Activated naive CD4-positive, alpha-beta T cell treated with anti-CD3 and anti-CD28 coated beads for 36 hours (primary cell): ENCODE measurements at places on chromosomes 3 and 15. TPM values are rescaled to one million over a fixed set of nuclear protein-coding genes. Genes with fewer than 3 reads are reported as not detected.

The SCN11A gene
- total RNA-seq = 0.05 TPM

The MNS1 gene
- 0.57 TPM for total RNA-seq

The PPARG gene
- not detected for total RNA-seq

The GHSR gene
- not detected for total RNA-seq

The FBXO40 gene
- not detected for total RNA-seq

The HRH1 gene
- 0.07 TPM for total RNA-seq
